Kidney epithelial cell (primary cell): ENCODE measurements at places on chromosomes 16 and 17.

DNA sequence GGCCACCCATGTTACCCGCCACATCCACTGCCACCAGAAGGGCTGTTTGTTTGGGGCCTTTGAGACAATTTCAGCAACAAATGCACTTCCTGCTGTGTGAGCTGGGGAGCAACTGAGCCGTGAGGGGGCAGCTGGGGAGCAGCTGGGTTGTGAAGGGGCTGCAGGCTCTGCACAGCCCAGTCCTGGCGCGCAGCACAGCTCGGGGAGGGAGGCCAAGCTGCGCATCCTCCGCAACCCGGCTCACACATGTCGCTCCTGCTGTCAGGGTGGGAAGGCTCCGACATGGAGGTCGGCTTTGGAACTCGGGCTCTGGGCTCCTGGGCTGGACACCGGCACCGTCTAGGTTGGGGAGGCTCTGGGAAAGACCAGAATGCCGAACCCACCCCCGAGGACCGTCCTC, 53.6 kb downstream of the CBFA2T3 start:
- DNase-seq = no peak

- no peak for DNase-seq
Measured at GRCh38 chr17:40514013-40514875, 12.8 kb upstream of the TNS4 start.

DNA sequence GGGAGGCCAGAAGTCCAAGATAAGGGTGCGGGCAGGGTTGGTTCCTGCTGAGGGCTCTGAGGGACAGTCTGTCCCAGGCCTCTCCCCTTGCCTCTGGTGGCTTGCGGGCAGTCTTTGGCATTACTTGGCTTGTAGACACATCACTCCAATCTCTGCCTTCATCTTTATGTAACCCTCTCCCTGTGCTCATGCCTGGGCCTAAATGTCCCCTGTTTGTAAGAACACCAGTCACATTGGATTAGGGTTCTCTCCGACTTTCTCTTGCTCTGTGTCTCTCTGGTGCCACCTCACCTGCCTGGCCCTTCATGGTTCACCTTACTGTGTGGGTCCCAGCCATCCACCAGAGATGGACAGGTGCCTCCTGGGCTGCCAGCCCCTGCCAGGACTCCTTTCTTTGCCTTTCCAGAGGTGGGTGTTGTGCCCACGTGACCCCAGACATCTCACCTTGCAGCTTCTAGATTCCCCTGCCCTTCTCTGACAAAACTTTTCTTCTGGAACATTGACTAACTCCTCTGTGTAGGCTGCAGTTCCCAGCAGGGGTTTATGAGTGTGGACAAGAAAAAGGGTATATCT, 205.8 kb downstream of the MSI2 start:
- no peak for DNase-seq

DNA sequence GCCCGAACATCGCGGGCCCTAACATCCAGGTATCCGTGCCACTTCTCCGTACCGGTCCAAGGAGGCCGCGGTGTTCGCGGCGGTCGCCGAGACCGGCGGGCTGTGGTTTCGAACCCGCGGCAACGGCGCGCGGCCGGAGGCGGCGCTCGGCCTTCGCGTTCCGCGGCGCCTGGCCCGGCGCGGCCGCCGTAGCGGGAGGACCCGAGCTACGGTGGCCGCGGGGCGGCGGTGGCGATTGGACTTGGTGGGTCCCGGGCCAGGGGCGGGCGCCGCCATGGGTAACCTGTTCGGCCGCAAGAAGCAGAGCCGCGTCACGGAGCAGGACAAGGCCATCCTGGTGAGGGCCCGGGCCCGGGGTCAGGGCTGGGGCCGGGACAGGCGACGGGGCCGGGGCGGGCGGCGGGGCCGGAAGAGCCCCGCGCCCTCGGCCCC, at the start of gene CHMP6:
Gene CHMP6, plus strand, starts transcription at position 197 of the 432 bp plus-strand sequence. Its CDS starts 78 bp downstream, at position 275.
- no peak for DNase-seq

- DNase-seq = no peak
Measured at GRCh38 chr17:69050999-69051775, 9.5 kb downstream of the ABCA9 start.

- no peak for DNase-seq
Measured at GRCh38 chr17:66840061-66840460, 5.1 kb downstream of the CACNG5 start.

DNA sequence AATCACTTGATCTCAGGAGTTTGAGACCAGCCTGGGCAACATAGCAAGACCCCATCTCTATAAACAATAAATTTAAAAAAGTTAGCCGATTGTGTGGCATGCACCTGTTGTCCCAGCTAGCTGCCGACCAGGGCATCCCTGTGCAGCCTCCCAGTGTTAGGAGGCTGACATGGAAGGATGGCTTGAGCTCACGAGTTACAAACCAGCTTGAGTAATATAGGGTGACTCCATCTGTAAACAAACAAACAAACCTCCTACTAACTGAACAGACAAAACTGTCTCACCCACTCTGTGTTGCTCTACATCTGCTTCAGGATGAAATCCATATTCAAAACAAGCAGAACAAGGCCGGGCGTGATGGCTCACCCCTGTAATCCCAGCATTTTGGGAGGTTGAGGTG, 6.9 kb upstream of the PRSS27 start:
- DNase-seq = no peak

- DNase-seq = no peak
Measured at GRCh38 chr16:80899809-80900592, 95.6 kb upstream of the CDYL2 start.

DNA sequence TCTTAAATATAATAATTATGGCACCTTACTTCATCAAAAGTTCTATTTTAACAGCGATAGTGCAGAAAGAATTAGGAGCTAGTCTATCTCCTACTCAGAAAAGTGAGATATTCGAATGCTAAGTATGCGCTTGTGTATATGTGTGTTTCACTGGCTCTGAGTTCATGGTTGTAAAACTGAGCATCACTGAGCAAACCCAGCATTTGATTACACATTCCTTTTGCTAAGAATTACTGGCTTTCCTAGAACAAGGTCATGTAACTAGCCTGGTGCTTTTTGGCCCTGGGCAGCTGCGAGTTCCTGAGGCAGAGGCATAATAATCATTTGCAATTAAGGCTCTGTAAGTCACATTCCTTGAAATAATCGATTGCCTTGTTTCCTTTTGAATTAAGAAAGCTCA, 157.2 kb downstream of the SNX29 start:
- no peak for DNase-seq

DNA sequence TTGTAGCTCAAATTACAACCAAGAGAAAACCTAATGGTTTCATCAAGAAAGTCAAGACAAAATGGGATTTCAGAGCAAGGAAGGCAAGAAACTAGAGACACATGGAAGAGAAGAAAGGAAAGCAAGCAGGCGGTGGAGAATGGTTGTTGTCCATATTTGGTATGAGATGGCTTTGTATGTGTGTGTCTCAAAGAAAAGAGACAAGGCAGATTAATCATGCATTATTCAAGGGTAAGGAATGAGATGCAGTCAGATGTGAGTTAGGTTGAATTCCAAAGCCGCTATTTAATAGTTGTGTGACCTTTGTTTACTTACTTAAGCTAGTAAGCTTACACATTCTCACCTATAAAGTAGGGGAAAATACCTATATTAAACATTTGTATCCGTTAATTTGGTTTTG, 1029.6 kb downstream of the CDH11 start:
- DNase-seq = peak; percentile 70

DNA sequence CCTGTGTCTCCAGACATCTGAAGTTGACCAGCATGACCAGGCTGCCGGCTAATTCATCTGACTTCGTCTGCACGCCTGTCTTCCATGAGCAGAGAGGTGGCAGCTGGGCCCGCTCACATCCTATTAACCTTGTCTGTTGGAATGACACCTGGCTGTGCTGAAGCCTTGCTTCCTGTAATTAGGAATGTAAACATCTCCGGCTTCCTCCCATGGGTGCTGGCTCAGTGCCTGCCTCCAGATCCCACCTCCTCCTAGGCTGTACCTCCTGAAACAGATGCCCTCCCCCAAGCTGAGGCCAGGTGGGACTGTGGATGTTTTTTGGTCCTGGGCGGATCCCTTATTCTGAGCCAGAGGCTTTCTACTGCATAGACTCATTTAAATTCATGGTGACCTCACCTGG, 296.3 kb downstream of the HS3ST4 start:
- no peak for DNase-seq

- DNase-seq = no peak
Measured at GRCh38 chr17:5226940-5227878, 7.5 kb downstream of the SCIMP start.

DNA sequence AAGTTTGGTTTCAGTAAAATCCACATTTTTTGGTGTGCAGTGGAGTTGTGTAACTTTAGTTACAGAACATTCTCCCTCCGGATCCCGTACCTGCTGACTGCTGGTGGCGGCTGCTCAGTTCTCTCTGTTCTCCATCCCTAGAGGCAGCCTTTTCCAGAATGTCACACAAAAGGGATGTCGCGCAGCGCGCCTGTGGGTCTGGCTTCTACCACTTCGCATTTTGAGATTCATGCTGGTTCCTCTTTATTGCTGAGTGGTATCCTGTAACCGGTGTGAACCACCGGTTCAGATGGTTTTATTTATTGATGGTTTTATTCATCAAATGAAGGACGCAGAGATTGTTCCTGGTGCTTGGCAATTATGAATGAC, 981 bp upstream of the CEP131 start:
- no peak for DNase-seq

- DNase-seq = no peak
Measured at GRCh38 chr17:82023447-82024241, 539 bp downstream of the LRRC45 start.

DNA sequence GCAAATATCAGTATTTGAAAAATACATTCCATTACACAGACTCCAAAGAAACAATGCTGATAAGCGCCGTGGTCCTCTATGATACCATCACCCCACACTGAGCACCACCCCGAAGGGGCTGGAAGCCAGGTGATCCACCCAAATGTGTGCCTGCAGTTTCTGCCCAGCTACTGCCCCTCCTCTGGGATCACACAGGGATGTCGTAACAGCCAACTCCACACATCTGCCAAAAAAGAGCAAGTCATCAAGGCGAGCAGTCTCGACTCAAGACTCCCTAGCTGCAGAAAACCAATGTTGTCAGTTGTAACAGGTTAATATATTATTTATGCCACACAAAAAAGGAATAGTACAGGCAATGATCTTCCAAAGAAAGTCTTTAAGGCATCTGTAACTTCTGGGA, 21.0 kb downstream of the CYB5D2 start:
- DNase-seq = no peak

DNA sequence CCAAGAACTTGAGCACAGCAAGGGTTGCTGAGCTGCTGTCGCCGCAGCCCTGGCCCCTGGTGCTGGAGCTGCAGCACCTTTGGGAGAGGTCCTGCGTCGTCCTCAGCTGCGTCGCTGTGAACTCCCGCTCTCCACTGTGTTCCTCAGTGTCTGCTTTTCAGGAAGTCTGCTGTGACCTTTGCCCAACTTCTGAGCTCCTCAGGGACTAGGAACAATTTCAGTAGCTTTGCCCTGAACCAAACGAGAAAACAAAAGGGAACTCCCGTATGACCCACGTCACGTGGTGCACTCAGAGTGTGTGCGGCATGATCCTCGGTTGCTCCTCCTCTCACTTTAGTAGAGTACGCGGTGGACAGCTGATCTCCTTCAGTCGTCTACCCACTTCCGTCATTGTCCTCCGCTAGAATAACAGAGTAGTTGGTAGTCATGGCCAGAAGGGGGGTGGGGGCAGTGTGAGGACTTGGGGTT, 44.2 kb downstream of the WDR45B start:
- no peak for DNase-seq

- DNase-seq = no peak
Measured at GRCh38 chr16:47984669-47985068, 171.1 kb downstream of the ABCC12 start.

- no peak for DNase-seq
Measured at GRCh38 chr16:30896261-30896888, at the start of gene CTF1. Gene CTF1, plus strand, starts transcription at chr16:30896614. Its CDS starts 30 bp downstream, at chr16:30896644.

GRCh38 chr17:3796110-3796821, 4.7 kb downstream of the ITGAE start:
- DNase-seq = no peak

GRCh38 chr16:62298600-62298999, 262.4 kb upstream of the CDH8 start:
- no peak for DNase-seq

DNA sequence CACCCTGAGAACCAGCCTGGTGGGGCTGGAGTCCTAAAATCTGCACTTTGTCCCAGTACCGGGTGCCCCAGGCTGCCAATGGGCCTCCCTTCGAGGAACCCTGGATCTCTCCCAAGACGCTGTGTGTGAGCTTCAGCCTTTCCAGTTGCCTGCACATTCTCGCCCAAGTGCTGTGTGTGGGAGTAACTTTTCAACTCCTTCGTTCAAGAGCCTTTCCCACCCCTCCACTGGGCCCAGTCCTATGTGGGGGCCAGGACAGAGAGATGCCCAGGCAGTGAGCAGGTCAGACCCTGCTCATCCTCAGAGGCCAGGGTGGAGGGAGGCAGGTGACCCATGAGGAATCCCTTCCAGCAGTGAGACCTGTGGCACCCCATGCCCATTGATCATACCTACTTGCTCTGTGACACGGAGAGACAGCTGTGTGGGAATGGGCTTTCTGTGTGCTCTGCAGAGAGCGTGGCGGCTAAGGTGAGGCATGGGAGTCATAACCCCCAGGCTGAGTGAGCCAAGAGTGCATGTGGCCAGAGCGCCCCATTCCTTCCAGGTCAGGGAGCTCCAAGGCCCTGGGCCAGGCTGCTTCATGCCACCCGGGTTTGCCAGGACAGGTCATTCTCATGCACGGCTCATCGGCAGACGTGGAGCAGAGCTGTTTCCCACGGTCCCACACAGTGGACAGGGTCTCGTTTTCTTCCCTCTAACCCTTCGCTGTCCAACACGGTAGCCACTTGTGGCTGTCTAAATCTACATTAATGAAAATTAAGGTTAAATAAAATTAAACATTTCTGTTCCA, 154.4 kb downstream of the CLEC16A start:
- no peak for DNase-seq

GRCh38 chr16:30637944-30638343, 12.8 kb upstream of the PRR14 start:
- no peak for DNase-seq

DNA sequence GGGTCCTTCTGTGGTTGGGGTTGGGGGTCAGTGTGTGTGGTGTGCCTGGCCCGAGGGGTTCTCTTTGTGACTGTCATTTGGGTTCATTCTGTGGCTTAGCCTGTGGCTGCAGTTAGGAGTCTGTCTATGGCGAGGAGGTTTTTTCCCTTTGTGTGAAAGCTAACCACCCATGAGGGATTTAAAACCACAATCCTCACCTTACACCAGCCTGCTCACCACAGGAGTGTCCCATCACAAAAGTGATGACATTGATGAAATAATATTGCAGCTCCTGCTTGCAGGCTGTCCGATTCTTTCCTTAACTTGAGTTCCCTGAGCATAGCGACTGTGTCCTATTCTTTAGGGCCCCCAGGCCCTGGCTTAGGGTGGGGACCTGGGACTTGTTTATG, 113.6 kb downstream of the RAP1GAP2 start:
- no peak for DNase-seq
